ENCODE measurements at places on chromosomes 5 and 9.

DNA sequence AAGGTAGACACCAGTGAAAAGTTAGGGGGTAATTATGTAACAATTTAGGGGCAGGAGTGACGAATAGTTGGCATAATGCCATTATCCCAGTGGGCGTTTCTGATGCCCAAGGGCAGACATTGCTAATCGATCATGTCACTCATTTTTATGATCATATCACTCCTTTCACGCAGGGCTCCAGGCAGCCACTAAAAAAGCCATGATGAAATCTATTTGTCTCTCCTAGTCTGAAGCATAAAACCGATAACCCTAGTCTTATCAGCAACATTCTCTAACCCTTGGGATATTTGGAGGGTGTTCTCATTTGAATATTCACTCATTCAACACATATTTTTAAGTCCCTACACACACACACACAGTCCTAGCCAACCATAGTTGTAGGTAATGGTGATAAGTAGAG is 114.9 kb downstream of the NMUR2 start:
- DNase-seq: no peak

DNA sequence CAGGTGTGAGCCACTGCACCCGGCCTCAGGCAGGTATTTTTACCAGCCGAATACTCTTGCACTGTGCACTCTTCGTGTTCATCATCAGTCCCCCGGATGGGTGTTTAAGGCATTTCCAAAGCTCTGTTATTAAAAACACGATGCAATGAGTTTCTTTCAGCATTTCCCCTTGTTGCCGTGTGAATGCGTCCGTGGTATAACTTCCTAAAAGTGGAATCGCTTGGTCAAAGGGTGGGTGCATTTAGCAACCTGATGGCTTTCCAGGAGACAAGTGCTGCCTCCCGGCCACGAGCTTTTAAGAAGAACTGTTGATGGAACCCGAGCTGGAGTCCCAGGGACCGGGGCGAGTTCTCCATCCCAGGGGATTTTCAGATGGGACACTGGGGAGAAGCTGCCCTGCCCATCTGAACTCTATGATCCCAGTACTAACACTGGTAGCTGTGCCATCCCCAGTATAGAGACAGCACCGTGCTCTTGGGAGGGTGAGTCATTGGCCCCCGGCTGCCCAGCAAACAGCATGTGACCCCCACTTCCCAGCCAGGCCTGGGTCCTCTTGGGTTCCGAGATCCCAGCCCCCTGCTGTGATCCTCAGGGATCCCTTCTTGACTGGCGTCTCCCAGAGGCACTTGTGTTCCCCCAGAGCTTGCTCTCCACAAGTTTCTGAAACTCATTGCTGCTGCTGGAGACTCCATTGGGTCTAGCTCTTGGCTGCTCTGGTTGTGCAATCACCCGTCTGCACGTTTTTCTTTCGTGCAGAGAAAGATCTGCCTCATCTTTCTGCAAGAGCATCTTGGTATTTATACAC is 169.5 kb upstream of the IER5L start:
- no peak for DNase-seq

- no peak for DNase-seq
Measured at GRCh38 chr5:107930092-107930491, 259.4 kb upstream of the EFNA5 start.

- no peak for DNase-seq
Measured at GRCh38 chr5:127924606-127925005, 159.0 kb upstream of the SLC12A2 start.

DNA sequence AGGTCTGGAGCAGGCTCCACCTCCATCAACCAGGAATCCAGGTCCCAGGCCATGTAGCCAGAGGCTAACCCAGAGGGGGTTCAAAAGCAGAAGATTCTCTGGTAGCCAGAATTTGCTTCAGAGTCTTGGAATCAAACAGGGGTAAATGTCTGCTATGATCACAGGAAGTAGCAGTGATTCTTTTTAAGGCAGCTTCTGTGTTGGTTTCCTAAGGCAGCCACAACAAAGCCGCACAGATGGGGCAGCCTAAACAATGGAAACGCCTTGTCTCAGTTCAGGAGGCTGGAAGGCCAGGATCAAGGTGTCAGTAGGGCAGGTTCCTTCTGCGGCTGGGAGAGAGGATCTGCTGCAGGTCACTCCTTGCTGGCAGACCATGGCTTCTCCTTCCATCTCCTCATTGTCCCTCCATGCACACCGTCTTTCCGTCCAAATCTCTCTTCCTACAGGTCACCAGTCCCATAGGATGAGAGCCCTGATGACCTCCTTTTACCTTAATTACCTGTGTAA is 167.3 kb downstream of the ROR2 start:
- no peak for DNase-seq

- DNase-seq: no peak
Measured at GRCh38 chr5:143440448-143441115, 37.1 kb upstream of the NR3C1 start.

DNA sequence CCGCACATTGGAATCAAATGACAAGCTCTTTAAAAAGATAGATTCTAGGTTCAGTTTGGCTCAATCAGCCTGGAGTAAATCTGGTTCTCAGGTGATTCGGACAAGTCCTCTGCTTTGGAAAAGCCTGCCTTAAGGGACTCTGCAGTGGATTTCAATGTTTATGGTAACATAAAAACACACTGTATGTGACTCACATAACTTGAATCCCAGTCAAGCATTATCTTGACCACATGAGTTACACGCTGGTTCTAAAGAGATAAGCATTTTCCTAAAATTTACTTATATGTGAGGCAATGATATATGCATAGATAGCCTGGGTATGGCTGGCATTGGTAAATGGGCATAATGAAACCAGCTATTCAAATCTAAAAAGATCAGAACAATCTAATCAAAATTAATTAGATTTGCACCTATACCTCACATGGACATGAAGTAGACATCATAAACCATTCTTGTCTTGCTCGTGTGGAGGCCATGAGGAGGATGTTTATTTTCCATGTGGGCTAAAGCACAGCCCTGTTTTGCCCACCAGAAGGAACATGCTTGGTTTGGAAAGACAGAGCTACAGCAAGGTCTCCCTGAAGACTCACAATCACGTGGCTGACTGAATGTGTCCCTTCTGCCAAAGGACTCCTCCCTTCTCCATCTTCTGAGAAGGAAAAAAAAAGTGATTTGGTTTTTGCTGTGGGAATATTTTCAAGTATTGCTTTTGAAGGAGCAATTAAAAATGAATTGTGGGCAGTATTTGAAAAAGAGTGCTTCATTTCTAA is 351.7 kb downstream of the DIRAS2 start:
- DNase-seq: no peak

DNA sequence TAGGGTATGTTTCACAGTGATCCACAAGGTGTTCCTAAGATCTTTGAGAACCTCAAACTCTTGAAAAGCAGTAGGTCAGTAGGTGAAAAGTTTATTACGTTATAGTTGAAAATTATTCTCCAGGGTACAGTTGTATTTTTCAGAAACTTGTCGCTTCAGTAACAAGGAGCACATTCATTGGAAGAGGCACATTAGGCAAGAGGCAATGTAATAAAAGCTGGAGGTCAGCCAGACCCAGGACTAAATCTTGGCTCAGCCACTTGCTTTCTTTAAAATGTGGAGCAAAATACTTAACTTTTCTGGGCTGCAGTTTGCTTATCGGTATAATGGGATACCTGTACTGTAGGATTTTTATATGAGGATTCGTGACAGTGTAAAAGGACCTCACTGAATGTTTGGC is 45.6 kb downstream of the TLE4 start:
- DNase-seq: no peak

- no peak for DNase-seq
Measured at GRCh38 chr9:118595719-118596305, 773.4 kb downstream of the BRINP1 start.

- no peak for DNase-seq
Measured at GRCh38 chr5:9104571-9105339, 441.1 kb downstream of the SEMA5A start.

- DNase-seq: no peak
Measured at GRCh38 chr5:40010436-40010835, 585.7 kb upstream of the DAB2 start.

DNA sequence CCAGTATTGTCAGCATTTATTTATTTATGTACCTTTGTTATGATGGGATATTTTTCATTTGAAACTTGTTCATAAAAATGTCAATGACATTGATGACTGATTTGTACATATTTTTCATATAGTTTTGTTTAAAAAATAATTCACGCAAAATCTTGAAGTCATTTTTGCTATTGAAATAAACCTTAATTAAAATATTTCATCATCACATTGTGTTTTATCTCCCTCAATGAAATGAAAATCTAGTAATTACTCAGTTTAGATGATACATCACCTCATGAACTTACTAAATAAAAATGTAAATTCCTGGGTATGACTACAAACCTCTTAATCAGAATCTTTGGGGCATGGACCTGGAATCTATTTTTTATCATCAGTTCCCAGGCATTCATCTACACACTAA is 89.6 kb downstream of the OSMR start:
- DNase-seq: no peak

- DNase-seq: no peak
Measured at GRCh38 chr9:69993110-69993509, 50.5 kb upstream of the MAMDC2 start.

DNA sequence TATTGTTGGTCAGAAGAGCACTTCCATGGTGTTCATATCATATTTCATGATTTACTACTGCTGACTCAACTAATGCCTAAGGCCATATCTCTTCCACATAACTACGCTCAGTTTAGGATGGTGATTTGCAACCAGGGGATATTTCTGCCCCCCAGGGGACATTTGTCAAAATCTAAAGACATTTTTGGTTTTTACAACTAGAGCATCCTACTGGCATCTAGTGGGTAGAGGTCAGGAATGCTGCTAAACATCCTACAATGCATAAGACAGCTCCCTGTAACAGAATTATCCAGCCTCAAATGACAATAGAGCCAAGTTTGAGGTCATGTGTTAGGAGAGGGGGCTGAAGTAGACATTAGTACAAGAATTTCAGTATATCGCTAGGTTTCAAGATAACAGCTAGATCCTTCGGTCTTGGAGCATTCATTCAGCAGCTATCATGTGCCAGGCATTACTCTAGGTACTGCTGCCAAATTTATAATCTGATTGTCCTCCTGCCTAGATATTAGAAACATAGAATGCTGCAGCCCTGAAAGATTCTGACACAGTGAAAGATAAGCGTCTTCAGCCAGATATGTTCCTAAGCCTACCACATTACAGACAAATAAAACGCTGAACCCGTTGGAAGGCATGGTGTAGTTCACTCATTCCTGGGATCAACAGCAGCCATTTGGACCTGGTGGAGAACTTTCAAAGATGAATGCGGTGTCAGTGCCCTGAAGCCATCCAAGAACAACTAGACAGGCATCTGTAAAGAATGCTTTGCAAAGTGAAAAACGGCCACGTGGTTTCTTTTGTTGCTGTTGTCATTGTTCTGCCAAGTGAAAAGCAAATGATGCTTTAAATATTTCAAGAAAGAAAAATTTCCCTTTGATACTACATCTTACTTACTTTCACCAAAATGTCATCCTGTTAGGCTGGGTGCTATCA is 55.5 kb upstream of the FST start:
- DNase-seq: no peak

DNA sequence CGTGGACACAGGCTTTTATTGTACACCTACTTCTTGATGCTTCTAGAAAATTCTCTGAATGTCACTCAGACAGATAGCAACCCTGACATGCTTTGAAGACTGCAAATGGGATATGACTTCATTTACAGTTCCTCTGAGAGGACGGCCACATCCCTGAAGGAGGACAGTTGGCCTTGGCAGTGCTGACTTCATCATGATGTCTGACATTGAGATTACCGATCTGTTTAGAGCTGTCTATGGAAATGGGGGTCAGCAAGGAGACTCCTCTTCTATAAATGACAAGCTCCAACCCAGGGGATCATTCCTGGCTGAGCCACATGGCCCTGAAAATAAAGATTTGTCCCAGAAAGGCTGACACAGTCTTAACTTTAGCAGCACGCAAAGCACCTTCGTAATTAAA is 75.8 kb downstream of the NUDT12 start:
- no peak for DNase-seq

DNA sequence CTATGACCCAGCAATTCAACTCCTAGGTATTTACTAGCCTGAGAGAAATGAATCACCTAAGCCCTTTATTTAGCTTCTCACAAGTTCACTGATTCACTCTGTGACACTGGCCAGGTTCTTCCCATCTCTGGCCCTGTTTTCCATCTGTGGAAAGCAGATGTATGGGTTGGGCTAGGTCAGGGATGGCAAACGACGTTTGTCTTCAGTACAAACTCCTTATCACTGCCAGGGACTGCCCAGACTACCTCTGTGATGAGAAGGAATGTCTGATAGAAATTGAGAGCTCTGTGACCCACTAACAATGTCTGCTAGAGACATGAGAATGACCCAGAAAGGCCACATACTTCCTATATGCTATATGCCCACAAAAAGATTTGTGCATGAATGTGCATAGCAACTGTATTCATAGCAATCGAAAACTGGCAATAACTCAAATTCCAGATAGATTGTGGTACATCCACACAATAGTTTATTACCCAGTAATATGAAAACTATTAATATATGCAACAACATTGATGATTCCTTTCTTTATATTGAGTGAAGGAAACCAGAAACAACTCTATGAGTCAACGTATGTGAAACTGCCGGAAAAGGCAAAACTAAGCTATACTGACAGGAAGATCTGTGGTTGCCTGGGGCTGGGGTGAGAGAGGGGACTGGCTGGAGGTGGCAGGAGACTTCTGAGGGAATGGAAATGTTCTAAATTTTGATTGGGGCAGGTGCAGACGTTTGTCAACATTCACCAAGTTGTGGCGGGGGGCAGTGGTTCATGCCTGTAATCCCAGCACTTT is 32.0 kb upstream of the ADAM19 start:
- DNase-seq: peak; percentile 86

DNA sequence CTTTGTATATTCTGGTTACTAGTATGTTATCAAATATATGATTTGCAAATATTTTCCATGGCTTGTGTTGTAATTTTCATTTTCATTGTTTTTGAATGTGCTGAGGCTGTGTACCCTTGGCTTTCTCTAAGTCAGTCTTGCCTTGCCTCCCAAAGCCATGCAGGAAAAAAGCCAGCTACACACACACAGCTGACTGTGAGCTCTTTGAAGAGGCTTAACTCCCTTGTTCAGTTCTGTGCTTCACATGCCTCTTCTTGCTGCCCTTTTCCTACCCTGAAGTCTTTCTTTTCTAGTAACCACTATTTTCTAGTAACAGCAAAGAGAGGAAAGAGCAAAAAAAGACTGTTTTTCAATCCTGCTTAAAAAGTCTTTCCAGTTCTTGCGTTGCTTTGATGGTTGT is 53.9 kb downstream of the KCNN2 start:
- DNase-seq: no peak

DNA sequence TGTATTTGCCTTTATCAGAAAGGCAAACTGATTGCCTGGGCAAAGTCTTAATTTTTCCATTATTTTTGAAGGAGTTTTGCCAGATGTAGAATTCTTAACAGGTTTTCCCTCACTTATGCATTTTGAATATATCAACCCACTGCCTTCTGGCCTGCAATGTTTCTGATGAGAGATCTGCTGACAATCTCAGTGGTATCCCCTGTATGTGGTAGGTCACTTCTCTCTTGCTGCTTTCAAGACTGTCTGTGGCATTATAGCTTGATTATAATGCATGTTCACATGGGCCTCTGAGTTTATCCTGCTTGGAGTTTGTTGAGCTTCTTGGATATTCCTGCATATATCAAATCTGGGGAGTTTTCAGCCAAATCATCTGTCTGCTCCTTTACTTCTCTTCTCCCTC is 82.2 kb downstream of the HABP4 start:
- no peak for DNase-seq

GRCh38 chr9:13281356-13282016 is 2.0 kb upstream of the MPDZ start:
- no peak for DNase-seq

- DNase-seq: no peak
Measured at GRCh38 chr5:91906027-91906426, 522.9 kb upstream of the ARRDC3 start.

- DNase-seq: no peak
Measured at GRCh38 chr9:125969462-125969861, 222.3 kb downstream of the PBX3 start.

All from activated CD4-positive, alpha-beta T cell treated with anti-CD3 and anti-CD28 coated beads, Interleukin-2, Interleukin-4, amounts not matched to agents 100 ng/mL and 50 ng/mL, durations not matched to agents 16 hours and 8 hours (primary cell).